ENCODE measurements at places on chromosomes 7 and 10.

DNA sequence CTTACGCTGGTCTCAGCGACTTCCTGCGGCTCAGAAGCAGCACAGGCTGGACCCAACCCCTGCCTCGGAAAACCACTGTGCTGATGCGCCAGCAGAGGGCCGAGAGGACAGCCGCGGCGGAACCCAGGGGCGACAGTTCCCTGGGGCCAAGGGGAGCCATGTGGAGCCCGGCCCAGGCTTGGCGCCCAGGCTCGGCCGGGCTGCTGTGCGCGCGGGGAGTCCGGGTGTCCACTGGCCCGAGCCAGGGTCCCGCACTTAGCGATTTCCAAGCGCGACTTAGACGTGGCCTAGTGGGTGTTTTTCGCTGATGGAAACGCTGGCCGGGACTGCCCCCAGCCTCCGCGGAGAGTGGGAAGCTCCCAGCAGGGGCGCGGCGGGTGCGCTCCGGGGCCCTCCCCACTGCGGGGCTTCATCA is 18.6 kb upstream of the ZNF32 start:
- DNase-seq = no peak

GRCh38 chr7:102912742-102913141 is at the start of gene LRRC17:
Gene LRRC17 (plus strand): TSS chr7:102913000. CDS start chr7:102933914, 20,914 bp downstream.
- no peak for DNase-seq

DNA sequence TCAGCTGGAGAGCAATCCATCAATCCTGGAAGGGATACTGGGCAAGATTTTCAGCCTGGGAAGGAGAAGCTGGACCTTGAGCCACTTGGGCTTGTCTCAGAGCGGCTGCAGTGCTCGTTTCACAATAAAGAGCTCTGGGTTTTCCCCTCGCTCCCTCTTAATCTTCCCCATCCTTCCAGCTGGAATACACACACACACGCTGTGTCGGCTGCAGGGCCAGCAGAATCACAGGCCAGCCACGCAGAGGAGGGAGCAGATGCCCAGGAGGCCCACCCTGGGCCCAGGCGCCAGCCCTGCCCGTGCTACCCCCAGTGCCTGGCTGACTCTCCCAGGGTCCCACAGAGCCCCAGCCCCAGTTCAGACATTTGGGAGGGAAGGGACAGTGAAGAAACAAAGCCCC is 255.1 kb downstream of the TNS3 start:
- DNase-seq = no peak

DNA sequence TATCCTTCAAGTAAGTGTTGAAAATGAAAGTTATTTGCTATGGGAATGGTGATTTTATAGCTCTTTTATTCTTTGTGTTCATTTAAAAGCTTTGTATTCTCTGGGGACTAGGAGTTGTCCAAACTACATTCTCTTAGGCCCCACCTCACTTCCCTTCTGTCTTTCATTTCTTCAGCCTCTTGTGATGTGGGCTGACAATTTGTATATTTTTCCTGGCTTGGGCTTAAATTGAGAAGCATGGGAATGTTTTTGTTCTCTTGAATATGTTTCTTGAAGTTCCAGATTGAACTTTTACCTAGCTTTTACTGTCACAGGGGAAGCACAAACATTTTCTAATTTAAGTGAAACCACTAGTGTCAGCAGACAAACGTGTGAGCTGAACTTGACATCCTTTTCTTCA is 27.9 kb downstream of the BBS9 start:
- DNase-seq = no peak

GRCh38 chr7:72336382-72336631 is 75.8 kb downstream of the CALN1 start:
- DNase-seq = no peak

DNA sequence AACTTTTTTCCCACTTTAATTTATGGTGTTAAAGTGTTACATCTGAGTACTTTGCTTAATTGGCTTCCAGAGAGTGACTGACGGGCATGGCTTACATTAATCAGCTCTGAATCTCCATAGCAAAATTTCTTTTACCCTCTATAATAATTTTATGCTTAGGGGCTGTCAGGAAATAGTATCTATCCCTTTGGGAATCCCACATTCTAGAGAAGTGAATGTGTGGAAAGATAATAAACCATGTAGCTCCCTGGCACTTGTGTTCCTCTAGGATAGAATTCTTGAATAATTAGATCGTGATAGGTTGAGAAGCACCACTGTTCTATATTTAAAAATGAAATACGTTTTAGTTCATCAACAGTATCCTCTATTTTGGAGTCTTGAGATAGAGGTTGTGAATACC is 89.6 kb downstream of the DNAJB9 start:
- DNase-seq = no peak

- no peak for DNase-seq
Measured at GRCh38 chr7:66167773-66168387, 37.3 kb upstream of the TPST1 start.

GRCh38 chr7:20233362-20233761 is 16.2 kb upstream of the MACC1 start:
- no peak for DNase-seq

- no peak for DNase-seq
Measured at GRCh38 chr7:29996321-29996720, 6.7 kb upstream of the SCRN1 start.

DNA sequence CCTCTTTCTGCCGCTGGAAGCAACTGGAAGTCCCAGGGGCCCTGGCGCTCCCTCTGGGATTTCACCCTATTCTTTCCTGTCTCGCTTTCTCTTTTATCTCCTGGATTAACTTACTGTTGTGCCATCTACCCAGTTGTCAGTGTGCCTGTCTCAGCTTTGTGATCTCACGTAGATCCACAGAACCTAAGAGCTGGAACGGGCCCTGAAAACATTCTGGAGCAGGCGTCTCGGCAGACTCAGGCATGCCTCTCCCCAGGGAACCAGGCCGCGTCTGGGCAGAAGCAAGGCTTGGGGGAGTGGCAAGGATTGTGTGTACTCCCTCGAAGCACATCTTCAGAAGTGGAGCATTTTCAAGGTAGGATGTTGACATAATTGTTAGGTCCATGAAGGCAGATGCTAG is 87.2 kb downstream of the KCNMA1 start:
- DNase-seq = no peak

- no peak for DNase-seq
Measured at GRCh38 chr7:93877742-93878141, 12.8 kb downstream of the TFPI2 start.

DNA sequence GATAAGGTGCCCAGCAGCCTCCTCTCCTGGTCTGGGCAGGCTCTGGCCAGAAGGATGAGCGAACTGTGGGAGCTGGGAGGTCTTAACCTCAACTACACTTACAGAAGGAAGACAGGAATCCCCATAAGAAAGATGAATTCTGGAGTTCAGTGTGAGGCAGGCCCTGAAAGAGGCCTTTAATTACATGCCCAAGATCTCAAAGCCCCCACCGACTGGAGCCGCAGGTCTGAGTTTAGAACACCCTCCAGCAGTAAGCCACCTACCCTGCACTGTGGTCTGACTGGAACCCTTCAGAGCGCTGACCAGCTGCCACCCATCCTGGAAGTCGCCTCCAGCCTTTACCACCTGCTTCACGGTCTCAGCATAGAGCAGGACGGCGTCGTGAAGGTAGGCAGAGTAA is 28.2 kb upstream of the ACSL5 start:
- DNase-seq = no peak

GRCh38 chr7:30433082-30433481 is 45.5 kb downstream of the NOD1 start:
- no peak for DNase-seq

GRCh38 chr10:366186-366585 is 230.9 kb downstream of the ZMYND11 start:
- no peak for DNase-seq
